Spinal cord (tissue), 10 donors: ENCODE measurements at places on chromosomes 12 and 14.
A peak's percentile ranks its signal among the peaks of the same experiment; 100 is the strongest.

DNA sequence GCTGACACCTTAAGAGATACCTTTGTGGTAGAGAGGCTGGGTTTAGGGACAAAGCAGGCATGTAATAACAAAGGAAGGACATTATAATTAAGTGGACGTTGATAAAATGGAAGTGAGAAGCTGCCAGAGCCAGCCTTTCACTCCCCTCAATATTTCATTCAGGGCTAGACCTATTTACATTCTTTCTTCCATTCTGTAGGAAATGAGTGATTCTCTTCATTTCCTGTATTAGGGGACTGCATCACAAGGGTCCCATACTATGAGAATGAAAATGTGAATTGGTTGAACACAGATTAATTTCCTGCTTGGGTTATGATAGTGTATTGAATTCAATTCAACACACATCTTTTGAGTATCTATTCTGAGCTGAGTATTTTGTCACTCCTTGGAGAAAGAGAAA is 143.0 kb downstream of the OTOGL start:
- DNase-seq, result no peak

DNA sequence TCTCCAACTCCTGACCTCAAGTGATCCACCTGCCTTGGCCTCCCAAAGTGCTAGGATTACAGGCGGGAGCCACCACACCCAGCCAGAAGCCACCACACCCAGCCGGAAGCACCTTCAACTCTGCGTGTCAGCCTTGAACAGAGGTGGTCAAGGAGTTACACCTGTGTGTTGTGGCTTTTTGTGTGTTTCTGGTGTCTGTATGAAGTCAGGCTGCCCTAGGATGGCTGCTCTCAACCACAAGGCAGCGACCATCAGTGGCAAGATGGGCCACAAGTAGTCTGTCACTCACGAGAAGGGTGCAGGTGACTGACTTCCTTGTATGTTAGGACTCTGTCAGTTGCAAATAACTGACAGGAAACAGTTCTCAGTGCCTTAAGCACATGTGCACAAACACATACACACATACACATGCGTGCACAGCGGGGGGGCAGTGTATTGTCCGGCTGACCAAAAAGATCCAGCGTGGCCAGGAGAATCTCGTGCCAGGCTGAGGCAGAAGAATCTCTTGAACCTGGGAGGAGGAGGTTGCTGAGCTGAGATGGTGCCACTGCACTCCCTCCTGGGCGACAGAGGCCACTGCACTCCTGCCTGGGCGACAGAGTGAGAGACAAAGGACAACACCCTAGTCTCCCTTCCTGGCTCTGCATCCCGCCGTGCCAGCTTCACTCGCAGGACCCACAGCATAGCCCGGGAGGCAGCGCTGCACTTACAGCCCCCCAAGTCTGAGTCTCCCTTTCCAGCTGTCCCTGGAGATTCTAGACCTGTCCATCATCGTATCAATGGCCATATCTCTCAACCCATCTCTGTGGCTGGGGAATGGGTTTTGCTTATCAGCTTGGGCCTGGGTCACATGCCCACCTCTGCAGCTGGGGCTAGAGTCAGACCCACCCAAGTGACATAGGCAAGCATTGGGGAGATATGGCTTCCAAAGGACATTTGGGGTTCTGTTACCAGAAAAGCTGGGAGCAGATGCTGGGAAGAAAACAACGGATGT is 13.7 kb downstream of the P2RX4 start:
- DNase-seq, result no peak

DNA sequence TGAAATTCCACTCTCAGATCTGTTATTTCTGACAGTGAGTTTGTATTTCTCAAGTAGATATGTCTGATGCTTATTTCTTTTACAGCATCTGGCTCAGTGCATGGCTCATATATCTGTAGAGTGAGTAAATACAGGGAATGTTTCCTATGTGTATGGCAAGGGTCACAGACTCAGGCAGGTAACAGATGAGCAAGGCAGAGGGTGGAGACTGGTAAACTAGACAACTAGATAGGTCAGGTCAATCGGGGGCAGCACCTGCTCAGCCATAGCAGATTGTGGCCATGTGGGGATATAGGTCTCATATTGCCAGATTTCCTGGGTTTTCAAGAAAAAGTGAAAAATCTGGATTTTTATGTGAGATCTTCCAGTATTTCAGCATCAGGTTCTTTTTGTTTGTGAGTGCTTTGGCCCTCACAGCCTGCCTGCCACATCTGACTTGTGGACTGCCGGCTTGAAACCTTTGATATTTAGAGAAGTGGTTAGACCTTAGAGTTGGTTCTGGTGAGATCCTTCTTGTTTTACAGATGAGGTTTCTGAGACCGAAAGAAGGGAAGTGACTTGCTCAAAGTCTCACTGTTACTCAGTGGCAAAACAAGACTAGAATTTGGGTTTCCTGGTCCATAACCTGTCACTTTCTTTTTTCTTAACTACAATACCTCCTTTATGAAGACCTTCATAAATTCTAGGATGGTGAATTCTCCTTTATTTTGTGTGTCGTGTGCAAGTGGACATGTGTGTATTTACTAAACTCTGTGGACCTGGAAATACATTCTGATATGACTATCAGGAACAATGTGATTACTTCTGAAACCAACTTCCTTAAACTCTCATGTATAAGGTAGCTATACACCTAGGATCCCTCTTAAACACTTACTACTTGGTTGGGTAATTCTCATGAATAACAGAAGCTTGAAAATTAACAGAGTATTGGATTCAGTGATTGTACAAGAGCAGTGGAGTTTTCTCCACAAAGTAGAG is 34.4 kb downstream of the PROX2 start:
- DNase-seq, result no peak

GRCh38 chr12:114218136-114218535 is 187.8 kb downstream of the TBX5 start:
- no peak for DNase-seq

DNA sequence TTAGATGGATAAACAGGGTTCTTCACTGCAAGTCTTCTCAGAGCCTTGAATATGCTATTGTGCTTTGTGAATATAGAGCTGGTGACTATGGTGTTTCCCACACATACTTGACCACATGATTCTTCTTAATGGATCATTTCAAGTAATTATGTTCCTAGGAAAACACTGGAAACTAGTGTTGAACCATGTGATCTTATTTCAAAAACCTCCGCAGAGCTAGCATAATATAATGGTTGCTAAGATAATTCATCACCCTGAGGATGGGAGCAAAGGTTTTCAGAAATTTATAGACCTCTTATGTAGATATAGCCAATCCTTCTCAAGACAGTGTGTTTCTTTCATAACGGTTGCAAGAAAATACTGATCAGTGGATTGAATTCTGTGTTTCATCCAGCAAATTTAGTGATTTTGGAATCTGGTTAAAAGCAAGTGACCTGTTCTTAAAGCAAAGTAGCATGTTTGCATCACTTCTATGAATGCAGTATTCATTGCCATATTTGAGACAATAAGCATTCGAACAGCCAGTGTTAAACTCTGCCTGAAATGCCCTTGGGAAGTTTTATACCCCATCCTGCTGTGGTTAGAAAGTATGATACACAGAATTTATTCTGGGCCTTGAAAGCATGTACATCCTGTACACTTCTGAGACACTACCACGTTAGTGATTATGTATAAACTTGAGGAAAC is 341.0 kb upstream of the E2F7 start:
- DNase-seq, result no peak

DNA sequence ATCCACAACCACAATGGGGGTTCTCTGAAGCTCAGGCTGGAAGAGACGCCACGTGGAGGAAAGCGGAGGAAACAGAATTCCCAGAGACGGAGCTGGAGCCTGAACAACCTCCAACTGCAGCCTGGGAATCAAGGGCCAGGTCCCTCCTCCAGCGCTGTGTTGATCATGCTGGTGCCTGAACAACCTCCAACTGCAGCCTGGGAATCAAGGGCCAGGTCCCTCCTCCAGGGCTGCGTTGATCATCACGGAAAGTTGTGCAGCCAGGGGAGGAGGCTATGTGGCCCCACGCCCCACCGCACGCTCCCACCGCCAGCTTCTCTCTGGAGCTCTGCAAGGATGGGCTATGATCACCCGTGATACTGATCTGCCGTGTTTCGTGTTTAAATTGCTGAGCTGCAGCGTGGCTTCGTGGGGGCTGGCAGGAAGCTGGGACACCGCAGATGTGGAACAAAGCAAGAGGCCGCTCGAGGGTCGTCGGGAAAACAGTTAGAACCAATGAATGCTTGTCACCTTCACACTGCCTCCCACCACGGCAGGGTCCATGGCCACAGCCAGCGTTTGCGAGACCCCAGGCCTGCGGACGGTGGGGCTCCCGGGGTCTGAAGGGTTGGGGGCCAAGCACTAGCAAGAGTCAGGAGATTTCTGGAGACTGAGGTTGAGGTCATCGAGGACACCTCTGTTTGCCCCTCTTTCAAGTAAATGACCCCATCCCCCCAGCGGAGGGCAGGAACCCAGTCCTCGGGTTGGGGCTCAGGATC is 51.8 kb upstream of the FBRSL1 start:
- DNase-seq, result no peak

DNA sequence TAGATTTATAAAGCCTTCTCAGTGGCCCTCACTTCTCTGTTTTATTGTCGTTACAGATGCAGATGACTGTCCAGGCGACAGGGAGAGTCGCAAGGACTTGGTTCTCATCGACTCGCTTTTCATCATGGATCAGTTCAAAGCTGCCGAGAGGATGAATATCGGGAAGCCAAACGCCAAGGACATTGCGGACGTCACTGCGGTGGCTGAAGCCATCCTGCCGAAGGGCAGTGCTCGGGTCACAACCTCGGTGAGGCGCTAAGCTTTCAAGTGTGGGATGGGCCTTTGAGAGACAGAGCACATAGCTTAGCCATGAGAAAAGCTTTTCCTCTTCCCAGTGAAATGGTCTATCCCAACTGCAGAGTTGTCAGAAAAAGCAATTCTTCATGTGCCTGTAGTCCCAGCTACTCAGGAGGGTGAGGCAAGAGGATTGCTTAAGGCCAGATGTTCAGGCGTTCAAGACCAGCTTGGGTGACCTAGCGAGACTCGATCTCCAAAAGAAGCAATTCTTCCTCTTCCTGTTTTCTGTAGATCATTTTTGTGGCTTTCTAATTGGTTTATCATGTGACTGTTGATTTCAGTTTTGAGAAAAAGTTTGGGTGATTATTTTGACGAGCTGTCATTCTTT is 56.4 kb downstream of the EP400 start:
- DNase-seq, result no peak

GRCh38 chr14:21414137-21414631 is 30.4 kb upstream of the SUPT16H start:
- no peak for DNase-seq

- DNase-seq, result peak; percentile 92
Measured at GRCh38 chr14:20970983-20971704, 15.9 kb downstream of the RNASE2 start.

DNA sequence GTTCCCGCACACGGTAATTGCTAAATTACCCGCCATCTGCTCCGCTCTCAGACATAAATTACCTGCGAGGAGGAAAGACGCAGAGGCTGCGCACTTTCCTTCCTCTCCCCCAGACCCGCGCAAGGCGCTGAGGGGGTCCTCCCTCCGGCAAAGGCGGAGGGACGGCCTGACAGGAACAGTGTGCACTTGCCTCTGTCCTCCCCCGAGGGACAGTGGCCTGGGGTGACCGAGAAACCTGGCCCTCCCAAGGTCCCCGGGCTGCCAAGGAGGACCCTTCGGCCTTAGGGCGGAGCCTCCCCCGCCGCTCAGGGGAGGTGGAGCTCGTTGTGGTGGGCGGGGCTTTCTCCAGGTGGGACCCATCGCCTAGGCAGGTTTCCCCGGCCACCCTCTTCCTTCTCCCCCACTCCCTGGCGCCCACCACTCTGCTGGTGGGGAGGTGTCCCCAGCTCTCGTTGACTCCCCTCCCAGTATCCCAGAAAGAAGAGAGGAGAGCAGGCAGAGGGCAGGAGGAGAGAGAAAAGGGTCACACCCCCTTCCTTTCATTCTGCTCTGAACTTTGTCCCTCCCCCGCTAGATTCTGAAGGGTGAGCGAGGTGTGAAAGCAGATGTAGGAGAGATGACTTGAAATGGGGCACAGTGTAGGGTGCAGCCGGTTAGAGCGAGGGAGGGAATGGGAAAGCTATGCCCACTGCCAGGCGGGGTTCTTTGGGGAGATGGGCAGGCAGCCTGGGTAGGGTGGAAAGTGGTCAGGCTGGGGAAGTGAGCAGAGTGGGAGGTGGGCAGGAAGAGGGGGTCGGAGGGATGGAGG is 11.4 kb upstream of the CALCOCO1 start:
- DNase-seq, result no peak

- no peak for DNase-seq
Measured at GRCh38 chr12:120485961-120486881, 9.7 kb upstream of the DYNLL1 start.

- DNase-seq, result no peak
Measured at GRCh38 chr14:32913725-32914124, 25.0 kb upstream of the NPAS3 start.

DNA sequence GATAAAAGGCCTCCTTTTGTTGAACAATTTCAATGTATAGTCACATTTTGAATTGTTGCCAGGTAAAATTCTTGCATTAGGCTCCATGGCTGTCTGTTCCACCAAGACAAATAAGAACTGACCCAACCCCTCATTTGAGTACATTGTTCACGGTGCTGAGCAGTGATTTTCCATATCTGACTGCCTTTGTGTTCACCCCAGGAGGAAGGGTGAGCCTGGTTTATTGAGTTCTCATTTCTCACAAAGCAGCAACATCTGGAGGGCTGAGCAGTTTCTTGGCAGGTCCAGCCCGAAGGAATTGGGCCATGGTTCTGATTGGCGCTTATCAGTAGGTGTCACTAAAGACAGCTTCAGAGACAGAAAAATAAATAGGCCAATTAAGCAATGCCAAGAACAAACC is 149.1 kb downstream of the BMP4 start:
- no peak for DNase-seq

GRCh38 chr12:52390739-52391617 is 5.5 kb upstream of the KRT84 start:
- no peak for DNase-seq

GRCh38 chr12:32047357-32048212 is 59.1 kb upstream of the BICD1 start:
- no peak for DNase-seq

GRCh38 chr12:99983456-99984258 is 1.1 kb downstream of the ANKS1B start:
- peak; percentile 73 for DNase-seq

GRCh38 chr14:46989566-46989965 is 338.0 kb upstream of the RPL10L start:
- no peak for DNase-seq

- peak; percentile 99 for DNase-seq
Measured at GRCh38 chr12:48183091-48183875, at the start of gene CCDC184. TSS of gene CCDC184 (plus strand) at chr12:48183644. CDS start at chr12:48184123, 479 bp downstream.
